ENCODE measurements at places on chromosomes 2 and 18. TPM values are rescaled to one million over a fixed set of nuclear protein-coding genes. Genes with fewer than 3 reads are reported as not detected.

The GPR35 gene
- 0.38 TPM for total RNA-seq

The ABCG8 gene
- total RNA-seq, result not detected

The PPP1R7 gene
- 59.9 TPM for total RNA-seq

The FLACC1 gene
- total RNA-seq, result 0.45 TPM

The USP34 gene
- 107 TPM for total RNA-seq

DNA sequence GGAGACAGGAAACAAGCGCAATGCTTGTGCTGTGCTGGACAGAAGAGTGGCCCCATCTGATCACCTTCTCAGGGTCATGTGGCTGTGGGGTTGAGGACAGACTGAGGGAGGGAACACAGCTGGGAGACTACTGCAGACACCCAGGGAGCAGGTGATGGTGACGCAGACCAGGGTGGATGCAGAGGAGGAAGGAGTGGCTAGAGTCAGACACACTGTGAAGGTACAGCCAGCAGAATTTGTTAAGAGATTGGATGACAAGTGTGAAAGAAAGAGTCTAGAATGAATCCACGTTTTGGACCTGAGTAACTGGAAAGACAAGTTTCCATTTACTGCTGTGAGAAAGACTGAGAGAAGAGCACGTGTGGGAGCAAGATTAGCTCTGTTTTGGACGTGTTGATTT, 15.9 kb upstream of the POMC start:
- no peak for DNase-seq

DNA sequence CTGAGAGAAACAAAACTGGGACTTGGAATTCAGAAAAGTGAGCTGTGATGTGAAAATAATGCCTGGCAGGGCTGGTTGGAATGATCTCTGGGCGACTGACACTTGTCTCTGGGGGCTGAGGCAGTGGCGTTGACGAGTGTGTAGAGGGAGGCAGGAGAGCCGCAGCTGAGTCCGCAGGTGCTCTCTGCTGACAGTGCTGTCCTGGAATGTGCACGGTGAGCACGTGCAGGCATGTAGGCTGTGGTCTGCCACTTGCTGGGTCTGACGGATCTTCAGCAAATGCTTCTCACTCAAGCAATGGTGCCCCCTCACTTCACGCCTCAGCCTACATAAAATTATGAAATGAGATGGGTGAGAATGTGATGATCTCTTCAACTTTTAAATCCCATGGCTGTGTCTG, 38.5 kb upstream of the ATP9B start:
- no peak for DNase-seq

DNA sequence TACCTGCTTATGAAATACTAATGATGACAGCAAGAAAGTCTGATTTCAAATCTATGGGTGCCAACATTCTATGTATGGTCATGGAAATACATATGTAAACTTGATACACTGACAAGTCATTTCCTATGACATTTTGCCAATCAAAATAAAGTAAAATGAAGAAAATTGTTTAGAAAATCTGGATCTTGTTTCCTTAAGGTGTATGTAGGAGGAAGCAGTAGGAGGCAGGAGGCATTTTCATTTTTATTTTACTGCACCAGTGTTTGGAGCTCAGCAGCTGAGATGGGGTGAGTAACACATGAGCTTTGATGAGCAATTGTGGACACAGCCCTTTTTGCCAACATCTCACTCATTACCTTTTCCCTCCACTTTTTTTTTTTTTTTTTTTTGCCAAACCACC, 167.0 kb downstream of the AFF3 start:
- DNase-seq, result no peak

DNA sequence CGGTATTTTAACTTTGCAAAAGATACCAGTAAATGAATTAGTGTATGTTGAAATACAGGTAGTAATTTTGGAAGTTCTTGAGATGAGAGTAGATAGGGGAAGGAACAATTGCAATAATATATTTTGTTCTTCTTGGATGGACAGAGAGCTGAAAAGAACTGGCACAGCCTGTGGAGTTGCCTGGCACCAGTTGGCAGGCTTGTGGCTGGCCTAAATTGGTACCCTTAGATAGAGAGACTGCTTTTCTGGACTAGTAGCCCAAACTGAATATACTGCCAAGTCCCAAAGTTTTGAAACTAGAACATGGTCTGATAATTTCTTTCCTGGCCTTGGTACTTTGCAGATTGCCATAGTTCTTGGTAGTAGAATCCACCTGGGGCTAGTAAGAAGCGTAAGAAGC, 26.9 kb downstream of the MYO1B start:
- DNase-seq, result no peak

- DNase-seq, result no peak
Observed at GRCh38 chr2:156380117-156380645, 47.7 kb upstream of the NR4A2 start.

DNA sequence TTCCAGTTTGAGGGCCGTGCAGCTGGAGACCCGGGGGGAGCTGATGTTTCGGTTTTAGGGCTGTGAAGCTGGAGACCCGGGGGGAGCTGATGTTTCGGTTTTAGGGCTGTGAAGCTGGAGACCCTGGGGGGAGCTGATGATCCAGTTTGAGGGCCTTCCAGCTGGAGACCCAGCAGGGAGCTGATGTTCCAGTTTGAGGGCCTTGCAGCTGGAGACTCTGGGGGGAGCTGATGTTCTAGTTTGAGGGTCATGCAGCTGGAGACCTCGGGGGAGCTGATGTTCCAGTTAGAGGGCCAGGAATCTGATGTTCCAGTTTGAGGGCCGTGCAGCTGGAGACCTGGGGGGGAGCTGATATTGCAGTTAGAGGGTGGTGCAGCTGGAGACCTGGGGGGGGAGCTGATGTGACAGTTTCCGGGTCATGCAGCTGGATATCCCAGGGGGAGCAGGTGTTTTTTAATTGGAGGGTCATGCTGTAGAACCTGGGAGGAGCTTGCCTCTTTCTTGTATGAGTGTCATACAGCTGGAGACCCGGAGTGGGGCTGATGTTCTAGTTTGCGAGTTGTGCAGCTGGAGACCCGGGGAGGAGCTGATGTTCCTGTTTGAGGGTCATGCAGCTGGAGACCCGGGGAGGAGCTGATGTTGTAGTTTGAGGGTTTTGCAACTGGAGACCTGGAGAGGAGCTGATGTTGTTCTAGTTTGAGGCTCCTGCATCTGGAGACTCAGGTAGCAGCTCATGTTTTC, 153.2 kb downstream of the RTP5 start:
- no peak for DNase-seq

All from NCI-H460 (cell line).